ENCODE measurements at places on chromosomes 13 and 19.

- H3K27me3 ChIP-seq = no peaks in the 10 kb centered on the region
- no peak overlapping the region for H3K4me3 ChIP-seq
- no peak overlapping the region for H3K27ac ChIP-seq
- no peak for DNase-seq
- H3K36me3 ChIP-seq = peaks cover 24% of the 10 kb centered on the region
Measured at GRCh38 chr19:17778251-17778967, 16.5 kb upstream of the B3GNT3 start.

DNA sequence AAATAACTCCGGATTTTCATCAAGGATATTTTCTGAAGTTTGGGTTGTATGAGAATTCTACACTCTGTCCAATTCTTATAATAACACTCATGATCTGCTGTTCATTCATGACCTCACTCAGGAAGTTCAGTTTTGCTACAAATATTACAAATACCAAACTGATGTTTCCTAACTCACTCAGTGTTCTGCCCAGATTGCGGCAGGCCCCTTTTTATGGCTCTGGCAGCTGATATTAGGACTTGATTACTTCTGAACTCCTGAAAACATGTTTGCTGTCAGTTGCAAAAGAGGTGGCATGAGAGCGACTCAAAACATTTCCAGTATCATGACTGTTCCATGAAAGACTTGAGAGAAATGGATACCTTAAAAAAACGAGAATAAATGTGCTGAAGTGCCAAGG is 188.0 kb downstream of the RGCC start:
- no peak overlapping the region for H3K27ac ChIP-seq
- no peaks in the 10 kb centered on the region for H3K4me1 ChIP-seq
- no peak for DNase-seq
- H3K4me3 ChIP-seq = no peak overlapping the region
- H3K27me3 ChIP-seq = no peaks in the 10 kb centered on the region

DNA sequence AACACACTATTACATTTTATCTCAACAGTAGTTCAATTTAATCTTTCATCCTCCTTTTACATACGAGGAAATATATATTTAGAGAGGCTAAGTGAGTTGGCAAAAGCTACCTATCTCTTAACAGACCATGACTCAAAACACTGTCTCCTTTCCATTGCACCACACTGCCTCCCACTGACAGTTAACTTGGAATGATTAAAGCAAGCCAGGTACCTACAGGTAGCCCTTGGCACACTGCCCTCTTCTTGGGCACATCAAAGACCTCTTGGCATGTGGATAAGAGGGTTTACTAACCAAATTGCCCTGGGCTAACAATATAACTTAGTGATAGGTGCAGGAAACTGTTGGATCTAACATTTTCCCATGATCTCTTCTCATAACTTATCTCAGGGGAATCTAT is 1.8 kb downstream of the ABHD13 start:
- H3K4me1 ChIP-seq = peaks cover 77% of the 10 kb centered on the region
- H3K36me3 ChIP-seq = no peaks in the 10 kb centered on the region
- DNase-seq = no peak
- no peaks in the 10 kb centered on the region for H3K27me3 ChIP-seq

DNA sequence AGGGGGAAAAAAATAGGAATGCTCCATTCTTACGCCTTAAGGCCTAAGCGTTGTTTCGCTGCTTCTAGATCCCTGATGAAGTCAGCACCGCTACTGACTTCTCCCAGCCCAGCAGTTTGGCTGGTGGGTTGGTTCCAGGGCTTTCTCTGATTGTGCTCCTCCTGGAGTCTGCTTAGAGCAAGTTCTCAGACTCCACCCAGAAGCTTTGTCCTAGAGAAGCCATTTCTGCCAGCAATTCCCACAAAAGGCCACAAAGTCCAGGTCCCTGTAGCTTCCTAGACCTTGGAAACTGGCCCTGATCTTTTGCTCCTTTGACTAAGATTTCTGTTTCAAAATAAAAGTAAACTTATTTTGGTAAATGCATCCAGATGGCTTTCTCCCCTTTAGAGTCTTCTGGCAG is 65.4 kb downstream of the KCTD12 start:
- H3K27ac ChIP-seq = no peak overlapping the region
- H3K36me3 ChIP-seq = no peaks in the 10 kb centered on the region
- no peak for DNase-seq
- H3K27me3 ChIP-seq = no peaks in the 10 kb centered on the region

GRCh38 chr19:39924389-39924788 is 10.0 kb downstream of the FCGBP start:
- no peak overlapping the region for H3K4me3 ChIP-seq
- no peak for DNase-seq
- H3K27ac ChIP-seq = no peak overlapping the region
- H3K36me3 ChIP-seq = no peaks in the 10 kb centered on the region
- H3K4me1 ChIP-seq = no peaks in the 10 kb centered on the region
- no peaks in the 10 kb centered on the region for H3K27me3 ChIP-seq

DNA sequence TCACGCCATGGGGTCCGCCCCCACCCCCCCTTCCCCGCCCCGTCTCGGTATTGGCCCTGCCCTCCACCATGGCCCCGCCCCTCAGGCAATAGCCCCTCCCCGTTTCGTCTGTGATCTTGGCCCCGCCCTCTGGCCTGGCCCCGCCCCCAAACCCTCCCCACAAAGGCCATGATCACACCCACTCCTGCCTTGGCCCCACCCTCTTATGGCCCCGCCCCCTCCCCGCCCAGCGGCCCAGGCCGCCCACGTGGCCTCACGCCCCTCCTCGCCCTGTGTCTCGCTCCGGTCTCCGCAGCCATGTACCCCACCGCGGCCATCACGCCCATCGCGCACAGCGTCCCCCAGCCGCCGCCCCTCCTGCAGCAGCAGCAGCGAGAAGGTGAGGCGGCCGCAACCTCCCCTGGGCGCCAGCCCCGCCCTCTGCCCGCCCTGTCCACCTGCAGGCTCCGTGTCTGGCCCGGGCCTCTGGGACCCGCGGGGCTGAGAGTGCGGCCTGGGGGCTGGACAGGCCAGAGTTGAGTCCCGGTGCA is 61.3 kb downstream of the CELF5 start:
- no peak overlapping the region for H3K4me3 ChIP-seq
- H3K36me3 ChIP-seq = no peaks in the 10 kb centered on the region
- H3K4me1 ChIP-seq = peaks cover 19% of the 10 kb centered on the region
- DNase-seq = peak; percentile 40
- H3K27me3 ChIP-seq = no peaks in the 10 kb centered on the region
- no peak overlapping the region for H3K27ac ChIP-seq

- no peak within 1 kb of the TSS for H3K27ac ChIP-seq
- no peaks in the 10 kb centered on the region for H3K36me3 ChIP-seq
- H3K4me3 ChIP-seq = no peak within 1 kb of the TSS
- no peak for DNase-seq
- H3K4me1 ChIP-seq = no peaks in the 10 kb centered on the region
- peaks cover 20% of the 10 kb centered on the region for H3K27me3 ChIP-seq
Measured at GRCh38 chr19:50639121-50640112, at the start of gene SYT3. Gene SYT3, minus strand, starts transcription at chr19:50639881. Its CDS starts 2,470 bp downstream, at chr19:50637411.

DNA sequence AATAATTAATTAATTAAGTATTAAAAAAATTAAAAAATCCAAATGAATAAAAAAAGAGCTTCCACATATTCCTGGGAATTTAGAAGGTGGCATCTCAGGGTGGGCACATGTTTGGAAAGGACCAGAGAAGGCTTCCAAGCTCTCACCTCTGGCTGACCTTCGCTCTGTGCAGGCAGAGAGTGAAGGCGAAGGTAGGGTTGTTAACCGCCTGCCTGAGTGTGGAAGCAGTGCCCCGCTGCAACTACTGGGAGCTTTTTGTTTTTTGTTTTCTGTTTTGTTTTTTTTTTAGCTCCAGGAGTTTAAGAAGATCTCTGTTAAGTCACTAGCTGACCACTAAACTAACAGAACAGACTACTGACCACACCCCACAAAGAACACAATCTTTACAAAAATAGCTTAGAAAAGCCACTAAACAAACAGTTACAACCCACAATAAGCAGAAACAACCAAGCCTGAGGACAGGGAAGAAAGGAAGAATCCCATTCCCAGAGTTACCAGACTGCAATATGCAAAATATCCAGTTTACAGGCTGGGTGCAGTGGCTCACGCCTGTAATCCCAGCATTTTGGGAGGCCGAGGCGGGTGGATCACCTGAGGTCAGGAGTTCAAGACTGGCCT is 11.4 kb downstream of the ZNF541 start:
- no peak for DNase-seq
- H3K36me3 ChIP-seq = no peaks in the 10 kb centered on the region
- H3K27me3 ChIP-seq = no peaks in the 10 kb centered on the region
- H3K4me1 ChIP-seq = no peaks in the 10 kb centered on the region
- H3K27ac ChIP-seq = no peak overlapping the region
- no peak overlapping the region for H3K4me3 ChIP-seq
